ENCODE measurements at places on chromosomes 3 and 15.

GRCh38 chr3:55352668-55353067 is 134.4 kb downstream of the WNT5A start:
- no peak for DNase-seq

DNA sequence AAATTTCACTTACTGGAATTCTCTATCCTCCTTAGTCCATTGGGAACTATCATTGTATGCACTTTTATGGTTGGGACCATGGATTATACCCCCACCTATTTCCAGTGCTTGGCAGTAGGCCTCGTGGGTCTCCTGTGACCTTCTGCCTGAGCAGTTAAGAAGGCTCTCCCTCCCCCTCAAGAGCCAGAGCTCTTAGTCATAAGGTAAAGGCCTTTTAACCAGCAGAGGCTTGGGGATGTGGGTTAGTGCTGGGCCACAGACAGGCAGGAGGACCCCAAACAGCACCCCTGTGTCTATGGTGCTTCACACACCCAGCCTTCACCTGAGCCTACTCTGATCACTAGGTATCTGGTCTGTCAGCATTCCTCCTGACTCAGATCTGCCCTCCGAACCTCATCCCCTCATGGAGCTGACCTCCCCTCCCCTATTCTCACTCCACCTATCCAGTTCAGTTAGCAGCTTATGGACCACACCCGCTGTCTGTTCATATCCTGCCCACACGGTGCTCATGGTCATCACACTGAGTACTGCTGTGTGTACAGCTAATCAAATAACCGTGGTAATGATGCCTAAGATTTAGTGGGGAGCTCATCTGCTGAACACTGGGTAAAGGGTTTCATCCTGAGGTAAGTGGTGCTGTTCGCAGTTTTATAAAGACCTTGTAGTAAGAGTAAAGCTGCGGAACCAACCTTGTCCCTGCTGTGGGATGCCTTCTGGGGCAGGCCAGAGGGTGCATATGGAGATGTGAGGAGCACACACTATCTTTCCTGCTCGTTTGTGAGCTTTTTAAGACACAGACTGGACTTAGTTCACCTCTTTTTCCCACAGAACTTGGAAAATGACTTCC is 40.9 kb downstream of the KLHL18 start:
- no peak for DNase-seq

GRCh38 chr15:25437777-25438600 is 835 bp downstream of the UBE3A start:
- DNase-seq, result no peak

DNA sequence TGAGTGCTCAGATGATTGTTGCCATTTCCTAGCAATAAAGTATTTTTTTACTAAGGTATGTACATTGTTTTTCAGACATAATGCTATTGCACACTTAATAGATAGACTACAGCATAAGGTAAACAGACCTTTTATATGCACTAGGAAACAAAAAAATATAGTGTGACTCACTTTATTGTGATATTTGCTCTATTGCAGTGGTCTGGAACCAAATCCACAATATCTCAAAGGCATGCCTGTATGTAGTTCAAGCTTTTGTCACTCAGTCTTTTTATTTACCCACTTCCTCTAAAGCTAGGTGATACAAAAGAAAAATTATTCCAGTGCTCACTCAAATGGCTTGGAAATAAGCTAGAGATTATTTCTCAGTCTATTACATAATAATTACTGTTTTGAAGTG is 209.9 kb upstream of the VEPH1 start:
- no peak for DNase-seq

DNA sequence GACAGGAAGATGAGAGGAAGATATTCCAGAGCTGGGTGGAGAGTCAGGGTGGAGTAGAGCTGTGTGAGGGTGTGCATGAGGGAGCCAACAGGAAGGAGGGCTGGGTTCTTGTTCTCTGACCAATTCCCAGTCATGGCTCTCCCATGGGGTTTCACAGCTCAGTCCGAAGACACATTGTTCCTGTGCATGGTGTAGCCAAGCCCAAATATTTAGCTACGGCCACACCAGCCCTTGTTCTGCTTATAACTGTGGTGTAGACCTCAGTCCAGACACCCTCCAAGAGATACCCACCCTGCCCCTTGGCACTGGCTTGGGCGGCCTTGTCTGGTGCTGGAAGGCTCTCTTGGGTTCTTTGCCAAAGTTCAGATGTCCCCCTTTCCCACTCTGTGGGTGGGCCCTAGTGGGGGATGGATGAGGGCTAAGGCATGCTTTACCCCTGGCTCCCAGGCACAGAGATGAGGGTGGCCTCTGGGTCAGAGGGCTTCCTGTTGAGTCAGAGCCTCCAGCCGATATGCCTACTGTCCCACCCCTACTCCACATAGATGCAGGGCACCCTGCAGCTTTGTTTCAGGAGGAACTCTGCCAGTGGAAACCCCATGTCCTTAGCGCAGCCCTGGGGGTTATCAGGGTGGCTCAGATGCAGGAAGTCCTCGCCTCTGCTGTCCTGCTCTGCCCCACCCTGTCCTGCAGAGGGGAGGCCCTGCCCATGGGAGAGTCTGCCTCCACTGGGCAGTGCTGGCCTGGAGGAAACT is 271.2 kb upstream of the CTDSPL start:
- no peak for DNase-seq

- DNase-seq, result no peak
These were observed 384.0 kb upstream of the TPM1 start for GRCh38 chr15:62658498-62658897.

- DNase-seq, result no peak
These were observed 8.2 kb downstream of the THOC7 start for GRCh38 chr3:63855333-63855940.

- no peak for DNase-seq
These were observed 30.6 kb downstream of the FAM240A start for GRCh38 chr3:46642971-46643370.

DNA sequence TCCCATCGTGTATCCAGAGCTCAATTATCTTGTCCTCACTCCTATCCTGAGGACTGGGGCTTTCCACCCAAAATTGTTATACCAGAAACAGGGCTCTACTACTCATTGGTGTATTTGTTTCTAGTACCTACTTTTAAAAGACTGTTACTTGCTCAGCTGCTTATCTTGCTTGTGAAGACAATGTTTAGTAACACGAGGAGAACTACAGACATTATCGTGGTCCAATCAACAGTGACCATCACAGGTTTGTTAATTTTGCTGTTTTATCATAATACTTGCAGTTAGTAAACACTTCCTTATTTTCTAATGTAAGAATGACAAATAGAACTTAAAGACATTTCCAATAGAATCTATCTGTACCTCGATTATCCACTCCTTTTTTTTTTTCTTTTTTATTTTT is 13.5 kb downstream of the LRCH3 start:
- no peak for DNase-seq

DNA sequence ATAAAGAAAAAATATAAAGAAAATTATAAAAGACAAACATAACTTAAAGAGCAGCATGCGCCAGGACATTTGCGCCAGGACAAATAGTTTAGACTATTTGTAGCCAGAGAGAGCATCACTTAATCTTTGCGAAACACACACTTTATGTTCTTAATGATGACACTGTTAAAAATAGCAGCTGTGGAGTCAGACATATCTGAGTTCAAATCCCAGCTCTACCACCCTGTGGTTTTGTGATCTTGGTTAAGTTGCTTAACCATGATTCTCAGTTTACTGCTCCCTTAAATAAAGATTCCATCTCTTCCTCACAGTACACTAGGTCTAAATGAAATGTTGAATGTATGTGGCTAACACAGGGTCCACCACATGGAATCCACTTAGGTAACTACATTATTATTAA is 31.4 kb downstream of the KCNMB2 start:
- no peak for DNase-seq

- no peak for DNase-seq
These were observed 68.6 kb downstream of the SLC6A6 start for GRCh38 chr3:14471016-14471415.
